ENCODE measurements at places on chromosomes 3 and 15.
A peak's percentile ranks its signal among the peaks of the same experiment; 100 is the strongest.

DNA sequence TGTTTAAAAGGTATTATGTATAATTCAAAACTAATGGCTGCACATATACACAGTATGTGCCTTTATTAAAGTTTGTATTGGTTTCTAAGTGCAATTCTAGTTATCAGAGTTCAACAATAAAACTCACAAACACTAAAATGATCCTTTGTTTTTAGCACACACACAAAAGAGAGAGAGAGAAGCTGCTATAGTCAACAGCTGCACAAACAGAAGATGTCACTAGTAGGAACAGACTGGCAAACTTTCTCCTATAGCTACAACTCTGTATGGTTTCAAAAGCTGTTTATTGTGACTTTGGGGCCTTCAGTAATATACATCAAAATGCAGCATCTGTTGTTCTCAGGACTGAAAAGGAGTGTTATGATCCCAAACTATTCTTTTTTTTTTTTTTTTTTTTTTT, 6.1 kb downstream of the SECISBP2L start:
- no peak for DNase-seq

GRCh38 chr3:116005404-116005803, 382.1 kb downstream of the GAP43 start:
- no peak for DNase-seq

DNA sequence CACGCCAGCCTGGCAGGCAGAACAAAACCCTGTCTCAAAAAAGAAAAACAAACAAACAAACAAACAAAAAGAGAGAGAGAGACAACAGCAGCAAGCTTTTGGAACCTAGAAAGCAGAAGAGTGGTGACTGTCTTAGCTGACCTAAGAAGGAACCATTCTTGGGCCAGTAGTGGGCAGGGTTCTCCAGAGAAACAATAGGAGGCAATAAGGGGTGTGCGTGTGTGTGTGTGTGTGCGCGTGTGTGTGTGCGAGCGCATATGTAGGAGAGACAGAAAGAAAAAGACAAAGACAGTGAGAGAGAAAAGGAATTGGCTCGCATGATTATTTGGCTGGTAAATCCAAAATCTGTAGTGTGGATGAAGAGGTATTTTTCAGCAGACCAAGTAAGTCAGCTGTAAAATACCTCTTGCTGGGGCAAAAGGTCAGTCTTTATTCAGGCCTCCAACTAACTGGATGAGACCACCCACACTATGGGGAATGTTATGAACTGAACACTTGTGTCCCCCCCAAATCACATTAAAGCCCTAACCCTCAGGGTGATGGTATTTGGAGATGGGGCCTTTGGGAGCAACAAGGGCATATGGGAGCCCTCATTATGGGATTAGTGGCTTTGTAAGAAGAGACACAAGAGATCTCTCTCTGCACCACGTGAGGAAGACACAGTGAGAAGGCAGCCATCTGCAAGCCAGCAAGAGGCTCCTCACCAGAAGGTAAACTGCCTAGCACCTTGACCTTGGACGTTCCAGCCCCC, 15.1 kb upstream of the BLM start:
- DNase-seq, result no peak

DNA sequence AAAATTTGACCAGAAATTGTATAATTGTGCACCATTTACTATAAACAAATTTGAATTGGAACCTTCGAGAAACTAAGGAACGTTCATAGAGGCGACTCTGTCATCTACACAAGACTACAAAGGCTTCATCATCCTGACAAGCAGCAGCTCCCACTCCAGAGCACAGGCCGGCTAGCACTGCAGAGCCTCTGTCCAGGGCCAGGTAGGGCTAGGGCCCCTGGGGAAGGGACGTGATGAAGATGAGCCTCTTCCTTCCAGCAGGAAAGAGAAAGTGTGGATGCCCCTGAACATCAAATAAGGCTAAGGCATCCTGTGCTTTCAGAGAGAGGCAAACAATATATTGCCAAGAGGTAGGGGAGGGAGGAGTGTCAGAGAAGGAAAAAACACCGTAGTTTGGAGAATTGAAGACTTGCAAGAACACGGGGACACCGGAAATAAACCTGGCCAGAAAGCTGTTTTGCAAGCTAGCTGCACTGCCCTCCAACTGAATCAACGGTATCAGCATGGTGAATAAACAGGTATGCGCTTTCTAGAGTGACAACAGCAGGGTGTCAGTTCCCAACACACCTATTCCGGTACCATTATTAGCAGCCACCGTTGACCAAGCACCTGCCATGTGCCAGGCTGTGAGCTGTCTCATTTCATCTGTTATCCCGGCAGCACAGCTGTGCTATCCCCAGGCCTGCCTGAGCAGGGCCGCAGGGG, 12.4 kb downstream of the XXYLT1 start:
- peak; percentile 13 for DNase-seq

- DNase-seq, result peak; percentile 48
These were observed 968 bp upstream of the TMEM266 start for GRCh38 chr15:76058714-76059319.

Data from activated T-cell treated with anti-CD3 and anti-CD28 coated beads, Interleukin-2, amount 50 U/mL, for 48 hours (primary cell).